Smooth muscle cell of the brain vasculature (primary cell): ENCODE measurements at places on chromosomes 5 and 9.

- no peak for DNase-seq
These were observed 79.7 kb upstream of the ICE1 start for GRCh38 chr5:5342784-5343183.

- no peak for DNase-seq
These were observed 83.2 kb upstream of the NUDT12 start for GRCh38 chr5:103645816-103646215.

- no peak for DNase-seq
These were observed 143.1 kb upstream of the RANBP3L start for GRCh38 chr5:36444582-36445418.

DNA sequence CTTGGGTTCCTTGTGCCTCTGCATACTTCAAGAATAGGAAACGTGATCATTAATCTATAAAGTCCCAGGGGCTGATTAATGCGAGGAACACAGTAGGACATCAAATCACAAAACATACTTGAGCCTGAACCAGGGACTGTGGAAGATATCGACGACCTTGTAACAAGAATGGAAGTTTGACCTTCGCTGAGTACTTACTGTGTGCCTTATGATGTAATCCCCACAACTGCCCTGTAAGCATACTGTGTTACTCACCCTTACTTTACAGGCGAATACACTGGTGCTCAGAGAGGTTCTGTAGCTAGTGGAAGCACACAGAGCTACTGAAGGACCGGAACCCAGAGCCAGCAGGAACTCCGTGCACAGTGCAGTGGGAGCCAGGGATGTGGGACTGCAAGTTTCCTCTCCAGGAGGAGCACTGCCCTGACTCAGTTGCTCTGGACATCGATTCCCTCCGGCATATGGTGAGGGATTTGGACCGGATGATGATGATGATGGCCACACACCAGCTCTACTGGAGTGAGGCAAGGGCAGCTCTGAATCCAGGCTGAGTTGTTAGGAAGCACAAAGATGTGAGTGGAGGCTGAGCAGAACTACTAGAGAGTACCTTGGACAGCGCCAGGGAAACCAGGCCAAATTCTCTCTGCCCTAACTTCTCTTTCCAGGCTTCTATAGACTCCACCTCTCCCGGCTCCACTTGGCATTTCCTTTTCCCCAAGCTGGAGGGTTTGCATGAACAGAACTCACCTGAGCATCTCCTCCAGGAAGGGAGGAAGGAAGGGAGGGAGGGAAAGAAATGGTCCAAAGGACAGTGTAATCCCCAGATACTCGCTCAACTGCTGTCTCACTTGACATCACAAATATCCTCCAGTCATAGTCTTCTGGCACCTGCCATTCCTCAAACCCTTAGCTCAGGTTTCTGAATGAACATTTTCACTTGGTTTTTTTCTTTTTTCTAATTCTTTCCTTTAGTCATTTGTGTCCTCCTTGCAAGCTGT is 1.5 kb upstream of the GABBR2 start:
- no peak for DNase-seq

DNA sequence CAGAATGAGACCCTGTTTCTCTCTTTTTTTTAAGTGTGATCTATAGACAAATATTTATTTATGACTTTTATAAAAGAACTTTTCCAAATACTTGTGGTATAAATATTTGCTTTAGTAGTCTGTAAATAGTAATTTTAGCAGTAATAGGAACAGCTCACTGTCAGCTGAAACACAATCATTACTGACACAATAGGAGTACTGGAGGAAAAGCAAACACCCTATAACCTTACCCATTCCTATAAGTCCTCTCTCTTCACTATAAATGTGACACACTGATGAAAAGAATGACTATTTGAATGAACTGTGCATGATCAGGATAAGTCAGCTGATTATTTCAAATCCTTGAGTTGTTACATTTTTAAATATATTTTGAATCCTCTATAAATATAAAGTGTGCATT is 72.4 kb downstream of the CDH12 start:
- no peak for DNase-seq

DNA sequence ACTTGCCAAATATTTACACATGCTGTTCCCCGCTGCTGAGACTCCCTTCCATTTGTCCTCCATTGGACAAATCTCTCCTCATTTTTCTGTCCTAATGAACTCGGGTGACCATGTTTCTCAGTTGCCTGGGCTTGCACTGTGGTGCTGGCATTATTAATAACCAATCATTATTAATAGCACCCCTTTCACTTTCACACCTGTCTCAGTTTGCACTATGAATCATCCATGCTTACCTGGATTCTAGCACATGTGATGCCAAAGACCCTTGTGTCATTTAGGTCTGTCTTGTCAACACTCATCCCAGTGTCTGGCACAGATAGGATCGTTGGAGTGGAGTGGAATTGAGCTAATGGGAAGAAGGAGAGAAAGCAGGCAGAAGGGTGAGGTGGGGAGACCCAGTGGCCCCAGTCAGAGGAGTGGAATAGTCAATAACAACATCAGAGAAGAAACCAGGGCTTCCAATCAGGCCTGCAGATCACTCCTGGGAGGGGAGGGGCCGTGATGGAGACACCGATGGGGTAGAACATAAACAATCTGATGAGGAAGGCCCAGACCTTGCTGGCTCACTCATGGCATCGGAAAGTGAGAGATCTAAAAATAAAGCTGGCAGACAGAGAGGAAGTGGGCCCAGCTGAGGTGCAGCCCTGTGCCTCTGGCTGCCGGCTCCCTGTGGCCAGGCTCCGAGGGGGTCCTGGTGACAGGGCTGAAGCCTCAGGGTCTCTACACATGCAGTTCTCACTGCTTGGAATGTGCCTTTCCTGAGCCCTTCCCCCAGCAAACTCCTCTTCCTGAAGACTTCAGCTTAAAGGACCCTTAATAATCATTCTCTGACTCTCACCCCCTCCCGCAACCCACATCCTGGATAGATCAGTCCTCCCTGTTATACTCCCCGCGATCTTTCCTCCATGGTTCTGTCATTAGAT is 33.5 kb upstream of the CRB2 start:
- no peak for DNase-seq
